ENCODE measurements at places on chromosomes 2 and 18. TPM values are rescaled to one million over a fixed set of nuclear protein-coding genes. Genes with fewer than 3 reads are reported as not detected.

The FER1L5 gene
- not detected for total RNA-seq

The ZBTB7C gene
- not detected for total RNA-seq

The SP140 gene
- 1.3 TPM for total RNA-seq

The ARL4C gene
- 15.6 TPM for total RNA-seq

The UGT1A5 gene
- not detected for total RNA-seq

The INPP5D gene
- total RNA-seq, result 302 TPM

The GLI2 gene
- total RNA-seq, result under 0.01 TPM

The CREG2 gene
- total RNA-seq, result 0.27 TPM

The HOXD13 gene
- not detected for total RNA-seq

The C2orf78 gene
- total RNA-seq, result not detected

The LYG2 gene
- not detected for total RNA-seq

The TEKT4 gene
- not detected for total RNA-seq

DNA sequence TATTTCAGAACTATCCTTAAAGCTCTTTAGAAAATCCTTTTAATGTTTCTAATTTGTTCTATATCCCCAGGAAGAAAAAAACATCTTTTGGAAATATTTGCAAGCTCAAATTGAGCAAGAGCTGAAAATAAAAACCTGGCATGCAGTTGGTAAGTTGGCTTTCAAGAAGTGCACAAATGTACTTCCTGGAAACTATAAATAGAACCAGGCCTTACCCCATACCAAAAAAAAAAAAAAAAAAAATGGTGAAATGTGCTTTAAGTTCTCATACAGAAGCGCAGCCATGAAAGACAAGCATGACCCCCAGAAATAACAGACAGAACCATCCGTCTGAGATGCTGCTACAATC is 178.5 kb downstream of the HDAC4 start:
- DNase-seq, result no peak

DNA sequence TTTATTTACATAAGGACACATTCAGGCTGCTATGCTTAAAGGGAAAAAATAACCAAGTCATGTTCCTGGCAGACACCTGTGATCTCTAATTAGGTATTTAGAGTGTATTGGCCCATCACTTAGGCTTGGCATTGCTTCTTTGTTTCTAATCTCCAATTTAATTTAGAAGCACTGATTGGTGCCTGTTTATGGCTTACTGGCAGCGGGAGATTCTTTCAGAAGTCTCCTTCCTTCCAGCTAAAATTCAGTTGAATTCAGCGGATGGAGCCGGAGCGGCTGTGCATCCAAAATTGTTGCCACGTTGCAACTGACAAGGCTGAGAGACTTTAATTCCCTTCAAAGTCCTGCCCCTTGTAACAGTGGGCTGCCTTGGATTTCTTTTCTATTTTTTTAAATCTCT is 66.5 kb downstream of the VWA3B start:
- no peak for DNase-seq

GRCh38 chr2:43634604-43635306 is 2.3 kb upstream of the PLEKHH2 start:
- no peak for DNase-seq

GRCh38 chr18:8932866-8933265 is 169.6 kb upstream of the NDUFV2 start:
- DNase-seq, result no peak

GRCh38 chr2:111702119-111702803 is 181.7 kb downstream of the ANAPC1 start:
- DNase-seq, result no peak

- DNase-seq, result no peak
These were observed 115.0 kb upstream of the EPB41L5 start for GRCh38 chr2:119897736-119898395.

DNA sequence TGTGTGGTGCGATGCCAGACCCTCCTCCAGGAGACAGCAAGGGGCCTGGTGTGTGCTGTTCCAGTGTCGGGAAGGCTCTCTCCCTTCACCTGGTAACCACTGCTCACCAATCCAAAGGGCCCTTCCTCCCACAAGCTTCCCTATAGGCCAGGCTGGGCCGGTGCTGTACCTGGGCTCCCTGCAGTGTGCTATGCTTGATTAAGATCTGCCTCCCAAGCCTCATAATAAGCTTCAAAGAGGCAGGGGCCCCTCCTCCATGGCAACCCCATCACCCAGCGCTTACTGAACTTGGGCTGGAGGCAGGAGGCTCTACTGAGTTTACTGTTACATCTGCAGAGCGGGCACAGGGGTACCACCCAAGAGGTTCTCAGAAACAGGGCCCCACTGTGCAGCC is 4.5 kb upstream of the MAL start:
- no peak for DNase-seq

- no peak for DNase-seq
These were observed 276.9 kb downstream of the PTPRM start for GRCh38 chr18:7844017-7844416.

DNA sequence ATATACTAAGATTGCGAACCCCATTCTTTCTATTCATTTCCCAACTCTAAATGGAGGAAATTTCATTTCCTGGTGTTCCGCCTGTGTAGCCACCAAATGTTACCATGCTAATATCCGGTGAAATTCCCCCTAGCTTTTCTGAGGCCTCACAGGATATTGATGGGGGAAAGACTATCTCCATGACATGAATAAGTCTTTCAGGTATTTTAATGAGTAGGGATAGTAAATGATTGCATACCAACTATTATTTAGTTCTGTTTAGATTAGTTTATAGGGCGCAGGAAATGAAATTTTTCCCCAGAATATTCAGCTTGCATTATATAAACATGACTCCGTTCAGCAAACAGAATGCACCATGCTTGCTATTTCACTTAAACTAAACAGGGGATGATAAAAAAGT is 55.4 kb downstream of the COL5A2 start:
- DNase-seq, result no peak

DNA sequence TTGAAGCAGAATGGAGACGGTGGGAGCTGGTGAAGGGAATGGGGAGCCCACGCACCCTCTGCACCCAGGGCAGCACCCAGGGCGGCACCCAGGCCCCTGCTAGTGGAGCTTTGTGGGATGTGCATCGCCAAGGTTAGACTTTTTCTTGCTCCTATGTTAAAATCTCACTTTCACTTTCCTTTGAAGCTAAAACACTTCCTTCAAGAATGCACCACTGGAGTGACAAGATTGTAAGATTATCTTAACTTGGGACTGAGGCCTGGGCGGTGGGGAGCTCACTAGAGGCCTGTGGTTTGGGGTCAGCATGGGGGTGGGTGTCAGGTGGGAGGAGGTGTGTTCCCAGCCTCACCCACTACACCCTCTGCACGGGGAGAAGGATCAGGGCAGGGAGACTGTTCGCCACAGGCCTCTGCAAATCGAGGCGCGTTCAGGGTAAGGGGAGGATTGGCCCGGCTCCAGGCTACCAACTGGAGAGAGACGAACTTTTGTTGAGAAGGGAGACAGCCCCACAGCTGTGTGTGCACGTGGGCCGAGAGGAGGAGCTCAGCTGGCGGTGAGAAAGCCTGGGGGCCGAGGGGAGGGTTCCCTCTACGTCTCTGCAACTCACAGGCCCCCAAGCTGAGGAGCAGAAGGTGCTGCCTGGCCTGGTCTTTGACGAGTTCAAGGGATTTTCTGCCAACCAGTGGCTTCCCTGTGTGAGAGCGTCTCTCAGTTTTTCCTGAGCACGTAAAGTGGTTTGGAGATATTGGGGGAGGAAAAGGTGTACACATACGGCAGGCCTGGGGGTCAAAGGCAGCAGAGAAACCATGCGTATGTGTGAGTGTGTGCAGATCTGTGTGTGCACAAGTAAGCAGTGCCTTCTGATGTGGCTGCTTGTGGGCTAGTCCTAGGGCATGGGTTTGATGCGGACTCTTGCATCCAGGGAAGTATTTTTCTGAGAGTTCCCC is 147.7 kb downstream of the KLHL29 start:
- DNase-seq, result no peak

- DNase-seq, result no peak
These were observed 306.0 kb downstream of the FBXO15 start for GRCh38 chr18:73841661-73842060.

- peak; percentile 14 for DNase-seq
These were observed 113.8 kb upstream of the RGPD4 start for GRCh38 chr2:107712857-107713256.

DNA sequence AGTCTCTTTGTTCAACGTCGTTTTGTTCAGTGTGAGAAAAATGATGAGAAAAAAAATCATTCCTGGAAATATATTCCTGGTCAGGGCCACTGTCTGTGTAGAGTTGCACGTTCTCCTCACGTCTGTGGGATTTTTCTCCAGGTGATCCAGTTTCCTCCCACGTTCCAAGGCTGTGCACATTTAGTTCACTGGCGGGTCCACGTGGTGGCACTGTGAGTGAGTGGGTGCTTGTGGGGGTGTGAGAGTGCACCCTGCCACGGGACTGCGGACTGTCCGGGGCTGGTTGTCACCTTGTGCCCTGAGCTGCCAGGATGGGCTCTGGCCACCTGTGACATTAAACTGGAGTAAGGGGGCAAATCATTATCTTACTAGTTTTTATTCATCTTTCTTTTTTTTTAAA is 30.3 kb upstream of the ACYP2 start:
- no peak for DNase-seq

DNA sequence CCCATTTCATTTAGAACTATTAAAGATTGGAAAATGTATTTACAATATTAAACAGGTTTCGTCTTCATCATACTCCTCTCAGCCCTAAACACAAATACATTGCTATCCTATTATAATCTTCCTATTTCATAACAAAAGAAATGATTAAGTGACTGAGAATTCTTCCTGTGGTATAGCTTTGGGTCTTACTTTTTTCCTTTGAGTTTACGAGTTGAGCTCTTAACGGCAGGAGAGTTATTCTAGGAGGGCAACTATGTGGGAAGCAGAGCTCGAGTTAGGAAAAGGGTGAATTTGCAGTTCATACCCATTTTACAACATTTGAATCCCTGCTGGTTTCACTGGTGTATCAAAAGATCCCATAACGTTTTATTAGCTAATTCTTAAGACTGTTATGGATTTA is 105.0 kb downstream of the FIGN start:
- DNase-seq, result no peak

DNA sequence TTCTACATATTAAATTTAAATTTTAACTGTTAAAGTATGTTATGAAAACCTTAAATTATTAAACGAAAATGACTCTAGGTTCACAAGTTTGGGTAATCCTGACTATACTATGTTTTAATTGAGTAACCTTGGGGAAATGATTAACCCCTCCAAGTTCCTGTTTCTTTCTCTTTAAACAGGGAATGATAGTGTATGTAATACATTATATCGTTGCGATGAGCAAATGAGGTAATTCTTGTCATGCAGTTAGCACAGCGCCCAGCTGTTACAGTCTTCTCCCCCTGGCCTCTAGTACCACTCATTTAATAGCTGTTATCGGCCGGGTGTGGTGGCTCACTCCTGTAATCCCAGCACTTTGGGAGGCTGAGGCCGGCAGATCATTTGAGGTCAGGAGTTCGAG is 80.4 kb downstream of the MTA3 start:
- no peak for DNase-seq

- no peak for DNase-seq
These were observed 237.5 kb downstream of the PIK3C3 start for GRCh38 chr18:42192251-42193248.

DNA sequence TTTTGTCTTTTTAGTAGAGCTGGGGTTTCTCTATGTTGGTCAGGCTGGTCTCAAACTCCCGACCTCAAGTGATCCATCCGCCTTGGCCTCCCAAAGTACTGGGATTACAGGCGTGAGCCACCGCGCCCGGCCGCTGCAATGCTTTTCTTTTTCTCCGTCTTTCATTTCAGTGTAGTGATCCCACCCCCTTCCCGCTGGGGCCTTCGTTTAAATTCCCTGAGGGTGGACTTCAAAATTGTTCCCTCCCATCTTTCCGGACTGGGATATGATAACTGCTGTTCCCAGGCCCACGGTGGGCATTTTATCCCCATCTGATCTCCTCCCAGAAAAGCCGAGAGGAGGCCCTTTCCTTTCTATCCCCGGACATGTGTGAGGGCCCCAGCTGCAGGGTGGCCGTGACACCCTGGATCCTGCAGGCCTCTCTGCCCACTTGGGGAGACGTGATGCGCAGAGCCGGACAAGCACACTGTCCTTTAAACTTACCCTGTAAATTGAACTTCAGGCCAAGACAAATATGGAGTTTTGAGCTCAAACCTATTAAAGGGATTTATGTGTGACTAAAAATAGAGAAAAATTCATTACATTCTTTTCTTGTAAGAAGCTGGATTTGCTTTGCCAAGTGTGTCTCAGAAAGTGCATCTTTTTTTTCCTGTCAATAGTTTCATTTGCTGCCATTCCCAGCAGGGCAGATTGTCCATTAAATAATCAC is 54.5 kb upstream of the AFF3 start:
- no peak for DNase-seq

DNA sequence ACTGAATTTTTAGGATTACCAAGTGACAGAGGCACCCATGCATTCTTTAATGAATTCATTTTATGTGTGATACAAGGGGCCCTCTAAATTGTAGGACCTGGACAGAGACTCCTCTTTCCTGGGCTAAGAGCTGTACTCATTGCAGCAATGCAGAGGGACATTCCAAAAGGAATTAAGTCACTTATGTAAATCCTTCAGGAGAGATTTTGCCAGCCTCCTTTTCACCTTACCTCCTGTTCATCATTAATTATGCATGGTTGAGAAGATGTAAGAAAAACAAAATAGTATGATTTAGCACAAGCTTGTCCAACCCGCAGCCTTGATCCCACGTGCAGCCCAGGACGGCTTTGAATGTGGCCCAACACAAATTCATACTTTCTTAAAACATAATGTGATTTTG is 84.5 kb upstream of the TANK start:
- DNase-seq, result no peak

DNA sequence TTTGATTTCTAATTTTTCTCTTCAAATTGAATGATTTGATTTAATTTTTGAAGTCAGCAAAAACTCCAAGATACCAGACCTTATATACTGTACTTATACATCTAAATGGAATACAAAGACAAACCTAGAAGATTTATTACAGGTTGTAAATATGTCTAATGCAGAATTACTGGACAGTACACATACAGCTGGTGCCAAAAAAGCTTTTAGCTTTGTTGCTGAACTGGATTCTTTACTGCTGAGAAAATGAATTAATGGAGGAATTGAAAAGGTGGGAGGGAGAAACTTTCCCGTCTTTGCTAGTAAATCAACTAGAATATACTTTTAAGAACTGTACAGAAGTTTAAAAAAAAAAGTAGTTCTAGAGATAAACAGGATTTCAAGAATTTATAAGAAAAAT is 17.5 kb downstream of the C1D start:
- DNase-seq, result no peak

DNA sequence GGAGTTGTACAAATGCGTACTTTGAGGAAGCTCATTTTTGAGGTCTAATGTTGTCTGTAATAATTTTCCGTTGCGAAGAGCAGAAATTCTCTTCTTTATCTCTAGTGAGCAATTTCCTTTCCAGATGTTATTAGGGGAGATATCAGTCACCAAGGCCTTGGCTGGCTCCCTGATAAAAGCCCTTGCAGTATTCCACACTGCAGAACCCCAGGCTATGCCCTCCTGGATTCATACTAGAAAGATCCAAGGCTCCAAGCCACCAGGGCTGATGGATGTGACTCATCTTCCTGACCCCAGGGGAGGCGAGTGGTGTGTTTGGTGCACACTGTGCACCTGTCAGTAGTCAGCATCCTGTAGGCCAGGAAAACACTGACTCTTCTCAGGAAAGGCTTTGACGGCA is 34.7 kb downstream of the INO80C start:
- no peak for DNase-seq

All from hematopoietic multipotent progenitor cell (in vitro differentiated cells).